ENCODE measurements at places on chromosomes 3 and 15.

GRCh38 chr3:116331380-116331779 lies 113.9 kb downstream of the LSAMP start:
- DNase-seq = no peak

GRCh38 chr15:101118116-101118515 lies 133.7 kb downstream of the CHSY1 start:
- DNase-seq = no peak

DNA sequence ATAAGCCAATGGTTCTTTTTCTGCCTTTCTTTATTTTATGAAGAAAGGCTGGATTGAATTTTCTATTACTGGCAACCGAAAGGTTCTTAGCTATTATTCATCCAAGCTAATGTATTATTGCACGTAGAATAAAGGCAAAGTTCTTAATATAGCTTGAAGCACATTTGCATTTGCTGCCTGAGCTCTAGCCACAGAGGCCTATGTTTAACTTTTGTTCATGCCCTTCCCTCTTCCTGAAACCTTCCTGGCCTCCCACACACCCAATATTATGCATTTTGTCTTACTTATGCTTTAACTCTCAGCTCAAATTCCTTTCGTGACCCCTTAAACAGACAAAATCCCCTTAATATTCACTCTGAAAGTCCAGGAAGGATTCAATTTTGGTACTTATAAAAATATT lies 71.0 kb upstream of the ZNF280D start:
- no peak for DNase-seq

GRCh38 chr3:185828755-185829154 lies 3.9 kb upstream of the IGF2BP2 start:
- DNase-seq = no peak

GRCh38 chr3:193905541-193906396 lies 230.2 kb upstream of the HES1 start:
- DNase-seq = no peak

DNA sequence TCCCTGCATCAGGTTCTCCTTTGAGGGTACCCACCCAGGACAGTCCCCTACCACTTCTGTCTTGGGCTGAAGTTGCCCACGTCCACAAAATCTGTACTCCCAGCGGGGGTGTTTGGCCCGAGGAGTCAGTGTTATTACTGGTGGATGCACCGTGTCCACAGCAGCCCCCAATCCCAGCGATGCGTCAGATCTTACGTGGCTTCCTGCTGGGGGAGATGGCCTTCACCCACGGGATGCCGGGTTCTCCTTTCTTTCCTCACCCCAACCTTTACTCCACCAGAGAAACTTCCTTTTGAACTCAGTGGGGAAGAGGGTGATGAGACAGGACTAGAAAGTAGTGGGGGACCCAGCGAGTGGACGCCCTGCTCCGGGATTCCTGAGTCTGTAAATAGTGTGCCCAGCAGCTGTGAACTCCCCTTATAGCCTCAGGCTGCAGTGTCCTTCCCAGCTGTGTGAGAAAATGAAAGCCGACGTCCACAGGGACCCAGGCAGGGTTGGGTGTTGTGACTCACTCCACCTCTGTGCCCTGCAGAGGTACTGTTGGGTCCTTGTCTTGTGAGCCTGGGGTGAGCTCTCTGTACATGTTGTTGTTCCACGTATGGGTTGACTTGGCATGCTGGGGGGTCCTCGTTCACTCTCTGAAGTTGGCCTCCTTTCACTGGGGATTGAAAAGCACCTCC lies 31.5 kb downstream of the CRTAP start:
- no peak for DNase-seq

GRCh38 chr3:73273341-73273740 lies 211.9 kb downstream of the EBLN2 start:
- no peak for DNase-seq

DNA sequence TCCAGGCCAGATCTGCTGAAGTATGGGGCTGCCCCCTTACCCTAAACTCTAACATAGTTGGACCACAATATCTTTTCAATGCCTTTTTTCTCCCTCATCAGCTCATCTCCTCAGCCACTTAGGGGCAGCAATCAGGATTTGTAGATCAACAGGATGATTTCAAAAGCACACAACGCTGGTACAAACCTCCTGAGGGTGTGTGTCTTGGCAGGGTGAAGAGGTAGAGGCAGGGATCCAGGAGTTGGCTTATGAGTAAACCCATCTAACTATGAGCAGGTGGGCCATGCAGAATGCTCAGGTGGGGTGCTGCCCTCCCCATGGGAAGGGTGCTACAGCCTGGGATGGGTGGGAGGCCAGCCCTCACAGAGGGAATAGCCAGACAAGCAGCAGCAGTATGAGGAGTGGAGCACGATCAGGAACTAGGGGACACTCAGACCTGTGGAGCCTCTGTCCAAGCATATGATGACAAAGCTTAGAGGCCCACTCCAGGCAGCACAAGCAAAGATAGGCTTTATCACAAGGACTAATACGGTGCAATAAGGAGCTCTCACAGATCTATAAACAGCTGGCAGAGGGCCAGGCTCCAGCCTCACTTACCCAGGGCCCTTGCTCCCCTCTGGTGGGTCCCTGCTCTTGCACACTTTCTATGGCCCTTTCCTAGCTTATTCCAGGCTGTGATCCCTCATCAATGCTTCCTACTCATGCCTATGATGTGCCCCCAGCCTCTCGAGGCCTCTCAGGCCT lies 32.2 kb downstream of the IL20RB start:
- no peak for DNase-seq

- no peak for DNase-seq
Measured at GRCh38 chr3:77052051-77052501, 12.2 kb downstream of the ROBO2 start.

DNA sequence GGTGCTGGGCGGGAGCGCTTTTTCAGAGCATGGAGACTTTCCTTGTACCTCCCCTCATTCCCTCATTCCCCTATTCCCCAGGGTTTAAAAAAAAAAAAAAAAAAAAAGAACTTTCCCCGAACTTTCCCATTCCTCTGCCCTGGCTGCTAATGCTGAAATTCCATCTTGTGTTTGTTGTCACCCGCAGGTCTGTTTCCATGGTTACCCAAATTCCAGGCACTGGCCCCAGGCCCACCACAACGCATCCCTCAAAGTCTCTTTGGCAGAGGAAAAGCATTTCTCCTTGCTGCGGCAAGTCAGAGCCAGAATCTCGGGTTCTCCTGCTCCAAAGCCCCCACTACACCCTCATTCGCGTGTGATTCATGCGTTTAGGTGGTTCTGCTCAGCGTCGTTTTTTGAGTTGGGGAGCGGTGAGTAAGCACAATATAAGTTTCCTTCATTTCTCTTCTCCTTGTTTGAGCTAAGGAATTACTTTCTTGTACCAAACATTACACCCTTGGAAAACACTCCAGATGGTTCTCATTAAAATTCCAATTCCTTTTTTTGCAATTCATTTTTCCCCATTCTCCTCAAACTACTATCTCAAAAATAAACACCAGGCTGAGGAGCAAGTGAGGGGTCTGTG lies 21.6 kb downstream of the ANAPC13 start:
- no peak for DNase-seq

DNA sequence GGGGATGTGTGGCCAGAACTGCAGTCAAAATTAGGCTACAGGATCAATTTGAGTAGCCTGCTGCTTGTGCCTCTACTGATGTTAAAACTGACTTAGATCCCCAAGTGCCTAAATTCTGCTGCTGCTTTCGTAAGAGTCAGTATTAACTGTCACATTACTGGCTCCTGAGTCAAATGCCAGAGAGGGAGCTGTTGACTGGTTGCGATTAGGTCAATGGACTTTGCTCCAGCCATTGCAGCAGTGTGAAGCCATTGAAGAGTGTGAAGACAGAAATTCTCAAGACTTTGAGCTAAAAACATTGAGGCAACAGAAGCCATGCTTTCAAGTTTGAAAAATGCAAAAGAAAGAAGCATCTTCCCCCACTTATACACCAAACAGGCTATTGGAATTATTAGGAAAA lies 151.1 kb upstream of the MITF start:
- no peak for DNase-seq

- no peak for DNase-seq
Measured at GRCh38 chr15:59687836-59688235, 1.3 kb downstream of the BNIP2 start.

GRCh38 chr15:34812369-34812768 lies 17.0 kb upstream of the ACTC1 start:
- no peak for DNase-seq

Data from activated T-helper 1 cell treated with Interleukin-2 at 50 U/mL for 16 hours (primary cell).